ENCODE measurements at places on chromosomes 7 and 10. TPM values are rescaled to one million over a fixed set of nuclear protein-coding genes. Genes with fewer than 3 reads are reported as not detected.

DNA sequence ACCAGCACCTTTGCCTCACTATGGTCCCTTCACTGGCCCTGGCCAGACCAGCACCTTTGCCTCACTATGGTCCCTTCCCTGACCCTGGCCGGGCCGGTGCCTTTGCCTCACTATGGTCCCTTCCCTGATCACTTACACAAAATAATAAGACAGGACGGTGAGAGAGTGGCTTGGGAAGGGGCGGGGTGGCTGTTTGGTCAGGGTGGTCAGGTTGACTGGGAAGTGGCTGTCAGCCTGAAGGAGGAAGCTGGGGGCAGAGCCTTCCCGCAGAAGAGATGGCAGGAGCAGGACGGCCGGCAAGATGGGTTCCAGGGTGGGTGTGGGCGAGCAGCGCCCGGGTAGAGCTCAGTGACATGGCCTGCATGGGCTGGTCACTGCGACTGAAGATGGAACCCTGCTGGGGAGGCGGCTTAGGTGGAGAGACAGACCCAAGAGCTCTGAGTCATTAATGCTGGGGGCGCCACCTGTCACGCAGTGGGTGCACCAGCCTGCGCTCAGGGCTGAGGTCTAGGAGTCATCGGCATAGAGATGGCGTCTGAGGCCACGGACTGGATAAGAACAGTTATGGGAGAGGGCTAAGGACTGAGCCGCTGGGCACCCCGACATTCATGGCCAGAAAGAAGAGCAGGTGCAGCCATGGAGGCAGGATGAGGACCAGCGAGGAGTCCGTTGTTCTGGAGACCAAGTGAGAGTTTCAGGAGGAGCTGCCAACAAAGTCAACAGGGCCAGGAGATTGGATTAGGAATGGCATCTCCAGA is 91.8 kb downstream of the CHST15 start:
- H3K4me1 ChIP-seq = no peaks in the 10 kb centered on the region
- DNase-seq = no peak
- H3K4me3 ChIP-seq = no peak overlapping the region
- H3K27ac ChIP-seq = no peak overlapping the region
- H3K36me3 ChIP-seq = no peaks in the 10 kb centered on the region

GRCh38 chr10:29409241-29410054 is 120.6 kb downstream of the LYZL1 start:
- DNase-seq = peak; percentile 84
- H3K4me3 ChIP-seq = peak overlapping the region; percentile 98
- no peaks in the 10 kb centered on the region for H3K27me3 ChIP-seq
- H3K27ac ChIP-seq = peak overlapping the region; percentile 89
- H3K4me1 ChIP-seq = peaks cover 24% of the 10 kb centered on the region
- no peaks in the 10 kb centered on the region for H3K36me3 ChIP-seq

DNA sequence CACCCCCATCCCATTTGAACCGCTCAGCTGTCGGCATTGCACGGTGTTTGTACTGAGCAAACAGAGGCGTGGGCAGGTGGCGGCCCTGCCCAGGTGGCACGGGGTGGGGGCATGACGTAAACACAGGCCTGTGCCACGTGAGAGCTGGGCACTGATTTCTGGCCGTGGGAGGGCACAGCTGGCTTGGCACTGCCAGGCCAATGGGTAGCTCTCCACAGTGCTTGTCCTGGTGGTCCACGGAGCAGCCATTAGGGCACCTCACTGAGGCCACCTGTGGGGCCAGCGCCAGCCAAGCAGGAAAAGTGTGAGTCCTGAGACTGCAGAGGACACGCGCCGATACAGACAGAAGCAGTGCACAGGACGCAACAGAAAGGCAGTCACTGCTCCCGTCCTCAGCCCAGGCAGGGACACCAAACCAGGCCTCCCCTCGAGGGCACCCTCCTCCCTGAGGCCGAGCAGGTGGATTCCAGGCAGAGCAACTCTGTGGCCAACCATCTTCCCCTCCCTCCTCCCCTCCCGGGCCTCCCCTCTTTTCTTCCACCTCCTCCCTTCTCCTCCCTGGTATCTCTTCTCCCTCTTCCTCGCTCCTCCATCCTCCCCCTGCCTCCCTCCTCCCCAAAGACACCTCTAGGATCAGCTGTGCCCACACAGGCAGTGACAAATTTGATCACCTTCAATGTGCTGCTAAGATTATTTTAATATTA is 258.7 kb downstream of the ELFN1 start:
- H3K27me3 ChIP-seq = peaks cover 18% of the 10 kb centered on the region
- H3K36me3 ChIP-seq = peaks cover 38% of the 10 kb centered on the region
- DNase-seq = no peak
- H3K4me3 ChIP-seq = no peak overlapping the region
- peaks cover 37% of the 10 kb centered on the region for H3K4me1 ChIP-seq

GRCh38 chr10:30992681-30993080 is 39.0 kb downstream of the ZNF438 start:
- peaks cover 18% of the 10 kb centered on the region for H3K36me3 ChIP-seq
- no peak overlapping the region for H3K27ac ChIP-seq
- no peaks in the 10 kb centered on the region for H3K27me3 ChIP-seq
- H3K4me1 ChIP-seq = peaks cover 22% of the 10 kb centered on the region
- DNase-seq = peak; percentile 34

DNA sequence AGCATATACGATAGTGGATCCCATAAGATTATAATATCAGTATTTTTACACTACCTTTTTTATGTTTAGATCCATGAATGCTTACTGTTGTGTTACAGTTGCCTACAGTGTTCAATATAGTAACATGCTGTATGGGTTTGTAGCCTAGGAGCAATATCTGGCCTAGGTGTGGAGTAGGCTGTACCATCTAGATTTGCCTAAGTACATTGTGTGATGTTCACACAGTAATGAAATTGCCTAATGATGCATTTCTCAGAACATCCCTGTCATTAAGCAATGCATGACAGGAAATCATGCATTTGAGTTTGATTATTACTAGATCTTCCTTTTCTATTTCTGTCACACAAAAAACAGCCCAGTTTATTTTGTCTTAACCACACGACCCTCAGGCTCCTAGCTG is 14.5 kb downstream of the CBX3 start:
- peaks cover 27% of the 10 kb centered on the region for H3K36me3 ChIP-seq
- no peaks in the 10 kb centered on the region for H3K27me3 ChIP-seq
- H3K4me1 ChIP-seq = peaks cover 3% of the 10 kb centered on the region

- no peaks in the 10 kb centered on the region for H3K4me1 ChIP-seq
- no peak overlapping the region for H3K27ac ChIP-seq
- H3K36me3 ChIP-seq = no peaks in the 10 kb centered on the region
- DNase-seq = no peak
- H3K4me3 ChIP-seq = no peak overlapping the region
These were observed 32.4 kb downstream of the UNC5B start for GRCh38 chr10:71244431-71245419.

- peaks cover 30% of the 10 kb centered on the region for H3K36me3 ChIP-seq
- H3K4me3 ChIP-seq = no peak overlapping the region
- peaks cover 16% of the 10 kb centered on the region for H3K4me1 ChIP-seq
- peak; percentile 66 for DNase-seq
- no peak overlapping the region for H3K27ac ChIP-seq
These were observed 59.4 kb upstream of the ASAH2 start for GRCh38 chr10:50310560-50311174.

Gene FKBP9
- 0.93 TPM for total RNA-seq

DNA sequence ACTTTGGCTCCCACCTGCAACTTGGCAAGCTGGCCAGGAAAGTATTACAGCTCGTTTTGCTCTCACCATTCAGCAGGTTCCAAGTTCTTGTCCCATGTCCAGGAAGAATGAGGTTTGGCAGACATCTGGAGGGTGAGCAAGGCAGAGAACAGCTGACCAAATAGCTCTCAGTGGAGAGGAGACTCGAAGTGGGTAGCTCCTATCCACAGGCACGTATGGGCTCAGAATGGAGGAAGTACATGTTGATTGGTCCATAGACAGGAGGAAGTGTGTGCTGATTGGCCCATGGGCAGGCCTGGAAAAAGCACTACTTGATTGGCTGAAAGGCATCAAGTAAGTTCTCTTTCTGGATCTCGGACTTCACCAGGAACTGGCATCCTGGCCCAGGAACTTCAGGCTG is 3.0 kb upstream of the NCAPG2 start:
- H3K4me3 ChIP-seq = no peak overlapping the region
- H3K36me3 ChIP-seq = peaks cover 13% of the 10 kb centered on the region
- no peaks in the 10 kb centered on the region for H3K27me3 ChIP-seq
- DNase-seq = no peak
- no peak overlapping the region for H3K27ac ChIP-seq

DNA sequence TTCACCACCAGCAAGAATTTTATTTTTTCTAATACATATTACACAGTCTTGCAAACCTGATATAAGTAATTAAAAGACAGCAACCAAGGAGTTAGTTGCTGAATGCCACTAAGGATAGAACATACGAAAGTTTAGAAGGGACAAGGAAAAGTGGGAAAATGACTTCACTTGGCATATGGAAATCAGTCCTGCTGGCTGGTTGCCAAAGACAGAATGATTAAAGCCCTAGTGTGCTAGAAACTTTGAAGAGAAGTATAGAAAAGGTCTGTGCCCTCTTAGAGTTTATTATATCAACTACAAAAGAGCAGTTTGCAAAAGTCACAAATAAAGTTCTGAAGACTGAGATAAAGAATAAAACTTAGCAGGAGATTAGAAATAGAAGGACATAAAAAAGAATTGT is 5.8 kb upstream of the YAE1 start:
- DNase-seq = no peak
- no peak overlapping the region for H3K27ac ChIP-seq
- peaks cover 2% of the 10 kb centered on the region for H3K4me1 ChIP-seq
- no peak overlapping the region for H3K4me3 ChIP-seq

DNA sequence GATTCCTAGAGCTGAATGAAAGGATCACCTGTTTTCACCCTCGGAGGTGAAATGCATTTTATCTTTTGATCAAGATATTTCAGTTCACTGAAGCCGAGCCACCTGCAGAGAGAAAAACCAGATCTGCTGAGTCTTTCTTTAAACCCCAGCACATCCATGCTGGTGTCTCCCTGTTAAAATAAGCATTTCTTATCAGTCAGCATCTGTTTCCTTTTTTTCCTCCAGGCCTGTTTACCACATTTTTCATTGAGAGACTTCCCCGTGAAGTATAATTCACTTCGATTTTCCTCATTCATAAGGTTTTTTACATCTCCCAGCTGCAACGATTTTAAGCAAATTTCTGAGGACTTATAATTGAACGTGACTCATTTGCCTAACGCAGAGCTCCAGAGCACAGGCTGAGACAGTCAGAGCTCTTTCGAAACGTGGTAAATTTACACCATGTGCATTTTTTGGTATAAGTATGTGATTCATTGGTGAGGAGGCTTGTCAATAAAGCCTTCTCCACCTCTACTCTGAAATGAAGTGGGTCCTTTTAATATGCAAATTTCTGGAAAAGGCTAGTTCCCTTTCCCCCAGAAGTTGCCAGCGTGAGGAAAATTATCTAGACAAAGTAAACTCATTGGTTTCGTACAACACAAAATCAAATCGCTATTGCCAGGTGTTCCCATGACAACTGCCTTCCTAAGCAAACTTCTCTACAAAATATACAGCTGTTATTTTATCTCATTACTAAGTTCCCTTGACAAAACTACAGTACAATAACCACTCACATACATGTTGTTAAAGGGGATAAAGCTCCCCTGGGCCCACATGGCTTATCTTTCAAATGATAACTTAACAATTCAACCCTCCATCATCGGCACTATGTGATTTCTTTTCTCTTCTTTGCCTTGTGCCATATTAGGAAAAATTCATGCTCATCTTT is 374.8 kb upstream of the AKR1E2 start:
- no peaks in the 10 kb centered on the region for H3K36me3 ChIP-seq
- peaks cover 18% of the 10 kb centered on the region for H3K27me3 ChIP-seq
- no peak for DNase-seq
- peaks cover 4% of the 10 kb centered on the region for H3K4me1 ChIP-seq

- H3K27me3 ChIP-seq = no peaks in the 10 kb centered on the region
- peaks cover 16% of the 10 kb centered on the region for H3K4me1 ChIP-seq
- H3K4me3 ChIP-seq = no peak overlapping the region
- DNase-seq = no peak
These were observed 5.0 kb downstream of the ZRANB1 start for GRCh38 chr10:124946945-124947344.

Gene PBLD
- 1.6 TPM for total RNA-seq

DNA sequence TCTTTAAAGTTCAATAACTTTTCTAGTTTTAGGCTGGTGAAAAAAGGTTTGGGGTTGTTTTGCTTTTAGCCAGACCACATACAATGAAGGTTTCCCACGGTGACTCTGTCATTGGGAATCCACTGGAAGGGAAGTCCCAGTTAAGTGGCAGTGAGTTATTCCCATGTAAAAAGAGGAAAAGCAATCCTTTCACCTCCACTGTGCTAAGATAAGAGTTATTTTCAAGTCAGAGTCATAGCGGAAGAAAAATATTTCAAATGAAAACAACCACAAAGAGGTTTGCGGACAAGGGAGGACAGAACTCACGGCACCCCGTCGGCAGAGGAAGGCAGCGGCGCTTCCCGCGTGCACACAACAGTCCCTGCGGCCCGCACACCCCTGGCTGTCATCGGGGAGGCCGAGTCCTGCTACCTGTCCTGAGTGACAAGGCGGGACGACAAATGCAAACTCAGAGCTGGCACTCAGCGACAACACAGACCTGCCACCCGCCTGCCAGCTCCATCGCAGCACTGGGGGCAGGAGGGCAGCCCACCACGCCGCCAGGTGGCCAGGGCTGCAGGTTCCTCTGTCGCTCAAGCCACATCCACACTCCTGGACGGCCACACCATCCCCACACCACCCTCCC is 9.3 kb upstream of the PAPOLB start:
- H3K4me1 ChIP-seq = peaks cover 4% of the 10 kb centered on the region
- H3K36me3 ChIP-seq = no peaks in the 10 kb centered on the region
- H3K27me3 ChIP-seq = peaks cover 21% of the 10 kb centered on the region
- no peak for DNase-seq

Gene EGR2
- total RNA-seq = 201 TPM

Gene SMKR1
- 6.1 TPM for total RNA-seq

Gene HMX3
- not detected for total RNA-seq

DNA sequence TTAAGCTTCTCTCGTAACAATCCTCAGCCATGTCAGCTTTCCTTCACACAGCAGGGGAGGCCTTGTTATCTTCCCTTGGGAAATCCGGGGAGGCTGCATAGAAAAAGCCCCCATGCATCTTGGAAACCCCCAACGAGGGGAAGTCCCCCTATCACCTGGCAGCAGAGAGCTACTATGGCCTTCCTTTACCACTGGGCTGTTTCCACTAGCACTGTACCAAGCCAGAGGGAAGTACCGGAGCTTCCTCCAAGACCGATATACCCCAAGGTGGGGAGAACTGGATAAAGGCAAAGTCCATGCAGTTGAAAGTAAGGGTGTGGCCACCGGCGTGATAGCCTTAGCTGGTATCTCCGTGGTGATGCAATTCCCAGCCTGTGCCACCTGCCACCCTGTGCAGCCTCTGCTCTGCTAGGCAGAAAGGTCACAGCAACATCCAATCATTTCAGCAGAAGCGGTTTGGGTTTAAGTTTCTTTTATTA is 4.4 kb upstream of the CLIP2 start:
- H3K36me3 ChIP-seq = no peaks in the 10 kb centered on the region
- H3K27ac ChIP-seq = no peak overlapping the region
- no peak for DNase-seq

- DNase-seq = no peak
- H3K27me3 ChIP-seq = peaks cover 11% of the 10 kb centered on the region
- H3K4me3 ChIP-seq = no peak overlapping the region
- peaks cover 3% of the 10 kb centered on the region for H3K4me1 ChIP-seq
- no peaks in the 10 kb centered on the region for H3K36me3 ChIP-seq
These were observed 22.8 kb upstream of the CRHR2 start for GRCh38 chr7:30705008-30705407.

- peaks cover 9% of the 10 kb centered on the region for H3K27me3 ChIP-seq
- no peaks in the 10 kb centered on the region for H3K36me3 ChIP-seq
- H3K27ac ChIP-seq = no peak overlapping the region
These were observed 25.9 kb upstream of the GTPBP4 start for GRCh38 chr10:962342-962741.
